ENCODE measurements at places on chromosomes 3 and 15. TPM values are rescaled to one million over a fixed set of nuclear protein-coding genes. Genes with fewer than 3 reads are reported as not detected.

PRTG gene
- not detected for total RNA-seq

ERICH6 gene
- total RNA-seq = not detected

ITGA11 gene
- total RNA-seq = 2.1 TPM

SLC22A14 gene
- not detected for total RNA-seq

CA12 gene
- 0.63 TPM for total RNA-seq

GOLGA8M gene
- 0.54 TPM for total RNA-seq

PLA2G4F gene
- not detected for total RNA-seq

AP3B2 gene
- not detected for total RNA-seq

SMCO1 gene
- total RNA-seq = not detected

SLC26A6 gene
- 58.2 TPM for total RNA-seq

GOLGA6B gene
- not detected for total RNA-seq

GAP43 gene
- total RNA-seq = not detected

GNAT1 gene
- not detected for total RNA-seq

TP63 gene
- total RNA-seq = 1.1 TPM

ZNF860 gene
- 0.19 TPM for total RNA-seq

LACTB gene
- total RNA-seq = 18.1 TPM

CDCP1 gene
- 3.2 TPM for total RNA-seq

UBA7 gene
- 91.7 TPM for total RNA-seq

TYRO3 gene
- 6.2 TPM for total RNA-seq

RHOV gene
- 1.5 TPM for total RNA-seq

ERC2 gene
- total RNA-seq = 0.19 TPM

SLC51B gene
- not detected for total RNA-seq

MYRIP gene
- not detected for total RNA-seq

CD96 gene
- 60.5 TPM for total RNA-seq

EIF3J gene
- total RNA-seq = 161 TPM

ST3GAL6 gene
- total RNA-seq = not detected

PCCB gene
- total RNA-seq = 55.9 TPM

MAGEL2 gene
- total RNA-seq = not detected

SLC15A2 gene
- total RNA-seq = 0.95 TPM

LIPH gene
- total RNA-seq = not detected

PLIN1 gene
- total RNA-seq = not detected

ABHD14A gene
- total RNA-seq = 13.8 TPM
